Occipital lobe (tissue), 3 donors: ENCODE measurements at places on chromosomes 1 and 21. TPM values are rescaled to one million over a fixed set of nuclear protein-coding genes. Genes with fewer than 3 reads are reported as not detected.

TPR gene
- total RNA-seq, result 81.3 TPM

TEDDM1 gene
- not detected for total RNA-seq

DNA sequence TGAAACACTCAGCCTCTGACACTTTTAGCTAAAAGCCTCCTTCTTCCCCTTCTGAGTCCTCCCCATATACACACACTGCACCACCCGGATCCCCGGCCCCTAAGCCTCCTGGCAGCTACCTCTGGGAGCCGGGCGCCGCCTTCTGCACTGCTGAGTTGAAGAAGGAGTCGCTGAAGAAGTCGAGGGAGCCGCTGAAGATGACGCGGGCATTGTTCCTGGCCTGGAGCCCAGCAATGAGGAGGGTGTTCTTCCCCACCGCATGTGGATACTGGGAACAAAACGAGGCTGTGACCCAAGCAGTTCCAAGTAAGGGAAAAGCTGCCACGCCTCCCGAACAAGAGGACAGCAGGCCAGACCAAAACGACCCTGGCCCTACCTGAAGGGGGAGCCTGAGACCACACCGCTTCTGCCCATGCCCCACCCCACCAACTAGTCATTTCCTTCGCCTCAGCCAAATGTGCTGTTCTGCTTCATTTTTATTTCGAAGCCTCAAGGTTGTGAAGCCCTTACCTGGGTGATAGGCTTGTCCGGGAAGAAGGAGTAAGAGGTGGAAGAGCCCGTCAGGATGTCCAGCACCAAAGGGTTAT lies 7.0 kb downstream of the DDOST start:
- peak; percentile 50 for DNase-seq

IQCC gene
- total RNA-seq, result 2.3 TPM

DNA sequence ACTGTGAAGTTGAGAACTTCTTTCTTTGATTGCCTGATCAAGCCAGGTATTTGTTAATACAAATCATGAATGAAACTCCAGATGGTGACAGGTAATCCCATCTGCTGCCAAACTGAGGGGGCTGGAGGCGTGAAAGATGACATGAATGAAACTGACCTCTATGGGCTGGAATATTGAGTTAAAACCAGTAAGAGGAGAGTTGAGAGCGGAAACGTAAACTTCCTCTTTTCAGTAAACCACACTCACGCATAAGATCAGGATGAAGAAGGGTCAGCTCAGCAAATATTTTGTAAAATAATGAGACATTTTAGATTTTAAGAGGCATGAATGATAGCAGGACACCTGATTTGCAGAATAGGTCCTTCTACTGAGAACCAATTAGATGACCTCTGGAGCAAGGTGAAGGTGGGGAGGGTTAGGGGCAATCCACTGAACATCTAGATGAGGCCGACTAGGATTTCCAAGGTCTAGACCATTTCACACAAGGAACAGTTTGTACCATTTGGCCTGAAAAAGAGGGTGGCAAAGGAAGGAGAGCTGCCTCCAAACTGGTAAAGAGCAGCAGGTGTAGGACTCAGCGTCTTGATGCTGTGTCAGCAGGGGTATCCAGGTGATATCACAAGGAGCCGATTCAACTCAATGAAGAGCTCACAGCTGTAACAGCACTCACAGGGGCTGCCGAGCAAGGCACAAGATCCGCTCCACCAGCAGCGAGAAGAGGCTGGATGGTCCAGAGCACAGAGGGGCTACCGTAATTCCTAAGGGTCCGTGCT lies 132.6 kb downstream of the NTPCR start:
- DNase-seq, result no peak

DNA sequence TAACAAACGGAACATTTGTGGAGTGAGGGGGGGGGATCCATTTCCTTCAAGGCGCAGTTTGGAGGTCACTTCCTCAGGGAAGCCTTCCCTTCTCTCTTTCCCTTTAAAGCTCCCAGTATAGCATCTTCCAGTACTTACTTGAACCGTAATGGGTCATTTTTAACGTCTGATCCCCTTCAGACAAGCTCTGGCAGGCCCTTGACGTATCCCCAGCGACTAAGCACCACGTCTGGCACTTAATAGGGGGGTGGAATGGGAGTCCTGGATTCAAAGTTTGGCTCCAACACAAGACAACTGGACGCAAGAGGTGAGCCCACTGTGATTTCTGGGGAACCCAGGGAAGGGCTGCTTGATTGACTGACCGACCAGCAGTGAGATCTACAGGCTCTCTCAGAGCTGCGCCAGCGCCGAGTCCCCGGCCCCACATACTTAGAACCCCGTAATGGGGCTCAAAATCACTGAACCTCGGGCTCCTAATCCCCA lies 441 bp downstream of the YARS1 start:
- no peak for DNase-seq

- DNase-seq, result no peak
Measured at GRCh38 chr21:41899426-41900202, 20.5 kb upstream of the PRDM15 start.

AKR1A1 gene
- 56.1 TPM for total RNA-seq

- no peak for DNase-seq
Measured at GRCh38 chr1:12602659-12603024, 15.4 kb downstream of the DHRS3 start.

- DNase-seq, result no peak
Measured at GRCh38 chr1:19872190-19872589, 10.0 kb upstream of the OTUD3 start.

CHD1L gene
- 11.5 TPM for total RNA-seq

DNA sequence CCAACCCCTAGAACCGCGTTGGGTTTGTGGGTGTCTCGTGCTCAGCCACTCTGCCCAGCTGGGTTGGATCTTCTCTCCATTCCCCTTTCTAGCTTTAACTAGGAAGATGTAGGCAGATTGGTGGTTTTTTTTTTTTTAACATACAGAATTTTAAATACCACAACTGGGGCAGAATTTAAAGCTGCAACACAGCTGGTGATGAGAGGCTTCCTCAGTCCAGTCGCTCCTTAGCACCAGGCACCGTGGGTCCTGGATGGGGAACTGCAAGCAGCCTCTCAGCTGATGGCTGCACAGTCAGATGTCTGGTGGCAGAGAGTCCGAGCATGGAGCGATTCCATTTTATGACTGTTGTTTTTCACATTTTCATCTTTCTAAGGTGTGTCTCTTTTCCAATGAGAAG lies 18.7 kb downstream of the TFF3 start:
- no peak for DNase-seq

GRCh38 chr1:169708647-169709046 lies 2.8 kb downstream of the SELL start:
- no peak for DNase-seq

BSND gene
- not detected for total RNA-seq

TMPRSS15 gene
- not detected for total RNA-seq

C8A gene
- not detected for total RNA-seq

KIF2C gene
- total RNA-seq, result 2.5 TPM
